ENCODE measurements at places on chromosomes 7 and 10.

DNA sequence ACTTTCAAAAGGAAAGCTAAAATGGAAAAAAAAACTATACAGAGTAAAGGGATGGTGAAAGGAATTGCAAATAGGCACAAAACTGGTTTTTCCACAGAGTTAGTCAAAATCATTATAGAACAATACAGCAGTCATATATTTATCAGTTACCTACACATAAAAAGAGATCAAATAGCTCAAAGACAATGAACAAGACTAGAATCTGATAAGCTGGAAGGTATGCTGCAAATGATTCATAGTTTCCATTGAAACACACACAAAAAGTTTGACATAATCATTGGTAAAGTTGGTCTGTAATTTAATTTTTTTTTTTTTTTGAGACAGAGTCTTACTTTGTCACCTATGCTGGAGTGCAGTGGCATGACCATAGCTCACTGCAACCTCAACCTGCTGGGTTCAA is 92.4 kb upstream of the SGCE start:
- DNase-seq, result no peak

DNA sequence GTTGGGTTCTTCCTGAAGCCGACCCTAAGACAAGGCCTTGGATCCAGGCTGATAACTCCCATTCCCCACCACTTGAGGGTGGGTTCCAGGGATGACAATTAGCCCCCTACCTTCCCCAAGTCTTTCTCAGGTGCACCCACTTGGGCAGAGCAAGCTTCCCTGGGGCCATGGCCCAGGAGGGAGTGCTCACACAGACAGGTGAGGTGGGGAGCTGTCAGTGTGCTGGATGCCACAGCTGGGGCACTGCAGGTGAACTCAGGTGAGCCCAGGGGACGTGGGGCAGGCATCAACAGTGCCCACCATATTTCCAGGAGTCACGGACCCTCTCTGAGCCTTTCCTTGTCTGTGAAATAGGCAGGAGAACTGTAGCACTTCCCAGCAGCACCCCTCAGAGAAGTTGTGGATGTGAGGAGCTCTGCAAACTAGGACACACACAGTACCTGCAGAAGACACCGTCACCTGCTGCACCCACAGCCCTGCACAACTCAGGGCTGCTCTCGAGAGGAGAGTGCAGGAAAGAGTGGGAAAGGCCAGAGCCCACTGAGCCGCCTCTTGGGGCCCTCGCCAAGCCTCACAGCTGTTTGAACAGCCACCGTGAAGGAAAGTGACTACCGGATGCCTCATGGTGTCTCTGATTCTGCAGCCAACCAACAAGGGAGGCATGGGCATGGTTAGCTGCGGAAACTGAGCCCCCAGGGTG is 17.9 kb downstream of the SH3PXD2A start:
- DNase-seq, result no peak

GRCh38 chr7:142925413-142925812 is 8.1 kb downstream of the TRPV5 start:
- peak; percentile 78 for DNase-seq

DNA sequence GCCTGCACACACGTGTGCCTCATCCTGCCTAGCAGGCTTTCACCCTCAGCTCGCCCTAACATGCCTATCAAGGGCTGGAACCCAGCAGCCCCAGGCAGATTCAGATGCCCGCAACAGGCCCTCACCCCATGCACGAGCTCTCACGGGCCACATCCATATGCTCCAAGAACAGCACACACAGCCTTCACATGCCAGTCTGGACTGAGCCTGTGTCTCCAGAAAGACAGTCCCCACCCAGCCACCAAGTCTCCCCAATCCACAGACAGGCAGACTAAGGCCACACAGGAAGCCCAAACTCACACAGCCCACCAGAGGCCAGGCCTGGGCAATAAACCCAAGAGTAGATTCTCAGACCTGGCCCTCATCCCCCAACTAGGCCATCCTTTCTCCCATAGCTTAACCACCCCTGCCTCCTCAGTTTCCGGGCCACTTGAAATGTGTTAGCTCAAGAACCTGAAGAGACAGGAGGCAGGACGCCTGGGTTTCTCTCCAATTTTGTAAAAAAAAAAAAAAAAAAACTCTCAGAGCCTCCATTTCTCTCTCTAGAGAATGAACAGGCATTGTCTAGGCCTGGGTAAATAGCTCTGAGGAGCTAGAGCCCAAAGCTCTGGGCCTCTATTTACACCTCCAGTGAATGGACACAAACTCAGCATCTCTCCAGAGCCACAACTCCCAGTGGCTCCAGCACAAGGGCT is 6.8 kb downstream of the LDB1 start:
- no peak for DNase-seq

DNA sequence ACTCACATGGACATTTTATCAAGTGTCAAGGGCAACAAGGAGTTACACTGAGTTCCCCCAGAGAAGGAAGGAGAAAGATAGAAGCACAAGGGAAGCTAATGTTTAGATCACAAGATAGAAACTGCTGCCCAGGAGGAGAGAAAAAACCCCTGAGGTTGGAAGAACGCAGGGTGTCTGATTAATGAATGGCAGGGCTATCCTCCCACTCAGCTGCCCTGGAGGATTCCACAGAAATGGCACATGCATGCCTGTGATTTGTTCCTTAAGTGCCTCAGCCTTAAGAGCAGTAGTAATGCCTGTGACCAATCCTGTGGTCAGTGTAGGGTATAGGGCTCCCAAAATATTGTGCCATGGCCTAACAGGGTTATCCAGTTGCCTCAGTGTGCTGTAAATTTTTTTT is 20.2 kb downstream of the DNAJB9 start:
- no peak for DNase-seq

GRCh38 chr7:154937837-154938236 is 65.1 kb downstream of the PAXIP1 start:
- DNase-seq, result no peak

DNA sequence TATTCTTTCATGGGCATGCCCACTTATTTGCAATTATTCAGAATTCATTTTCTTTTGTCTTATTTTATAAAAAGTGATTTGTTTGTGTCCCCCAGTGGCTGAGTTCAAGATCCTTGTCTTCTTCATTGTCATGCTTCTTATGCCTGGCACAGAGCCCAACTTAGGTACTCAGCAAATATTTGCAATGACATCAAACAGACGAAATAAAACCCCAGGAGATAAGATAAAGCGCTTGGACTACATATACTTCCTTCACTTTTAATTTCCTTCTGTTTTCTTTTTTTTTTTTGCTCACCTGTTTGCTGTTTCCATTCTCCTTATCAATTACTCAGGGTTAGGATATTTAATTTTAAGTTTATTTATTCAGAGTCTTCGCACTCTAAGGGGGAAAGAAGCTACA is 225.0 kb downstream of the SDHAF3 start:
- DNase-seq, result no peak

DNA sequence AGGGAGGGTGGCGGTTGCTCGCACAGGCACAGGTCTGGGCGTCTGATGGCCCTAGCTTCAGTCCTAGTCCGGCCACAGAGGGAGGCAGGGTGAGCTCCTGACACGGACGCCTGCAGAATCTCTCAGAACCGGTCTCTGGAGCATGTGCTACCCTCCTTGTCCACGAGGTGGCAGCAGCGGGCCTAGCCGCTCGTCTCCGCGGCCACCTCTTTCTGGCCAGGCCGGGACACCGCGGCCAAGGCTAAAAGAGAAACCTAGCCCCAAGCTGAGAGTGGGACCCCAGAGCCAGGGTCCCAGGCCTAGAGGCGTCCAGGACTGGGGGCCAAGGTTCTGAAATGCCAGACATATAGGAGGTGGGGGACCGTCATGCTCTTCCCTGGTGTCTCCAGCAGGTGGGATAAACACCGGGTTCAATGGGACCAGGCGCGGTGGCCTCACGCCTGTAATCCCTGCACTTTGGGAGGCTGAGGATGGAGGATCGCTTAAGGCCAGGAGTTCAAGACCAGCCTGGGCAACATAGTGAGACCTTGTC is 3.2 kb upstream of the LAT2 start:
- DNase-seq, result peak; percentile 89

GRCh38 chr10:113078282-113078907 is 128.3 kb downstream of the TCF7L2 start:
- DNase-seq, result no peak

DNA sequence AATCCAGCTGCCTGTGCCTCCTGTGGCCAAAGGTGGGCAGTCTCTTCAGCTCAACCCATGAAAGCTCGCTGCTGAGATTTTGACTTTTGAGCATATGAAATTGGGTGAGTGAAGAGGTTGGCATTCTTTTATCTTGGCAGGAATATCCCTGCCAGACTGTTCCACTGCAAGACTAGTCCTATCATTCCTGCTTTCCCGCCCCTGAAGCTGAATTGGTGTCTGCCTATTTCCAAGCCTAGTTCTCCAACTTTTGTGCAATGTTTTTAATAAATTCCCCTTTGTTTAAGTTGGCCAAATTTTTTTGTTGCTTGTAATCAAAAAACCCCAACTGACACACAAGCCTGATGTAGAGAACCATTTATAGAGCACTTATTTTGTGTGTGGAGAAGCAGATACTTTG is 34.8 kb upstream of the BICC1 start:
- peak; percentile 22 for DNase-seq

DNA sequence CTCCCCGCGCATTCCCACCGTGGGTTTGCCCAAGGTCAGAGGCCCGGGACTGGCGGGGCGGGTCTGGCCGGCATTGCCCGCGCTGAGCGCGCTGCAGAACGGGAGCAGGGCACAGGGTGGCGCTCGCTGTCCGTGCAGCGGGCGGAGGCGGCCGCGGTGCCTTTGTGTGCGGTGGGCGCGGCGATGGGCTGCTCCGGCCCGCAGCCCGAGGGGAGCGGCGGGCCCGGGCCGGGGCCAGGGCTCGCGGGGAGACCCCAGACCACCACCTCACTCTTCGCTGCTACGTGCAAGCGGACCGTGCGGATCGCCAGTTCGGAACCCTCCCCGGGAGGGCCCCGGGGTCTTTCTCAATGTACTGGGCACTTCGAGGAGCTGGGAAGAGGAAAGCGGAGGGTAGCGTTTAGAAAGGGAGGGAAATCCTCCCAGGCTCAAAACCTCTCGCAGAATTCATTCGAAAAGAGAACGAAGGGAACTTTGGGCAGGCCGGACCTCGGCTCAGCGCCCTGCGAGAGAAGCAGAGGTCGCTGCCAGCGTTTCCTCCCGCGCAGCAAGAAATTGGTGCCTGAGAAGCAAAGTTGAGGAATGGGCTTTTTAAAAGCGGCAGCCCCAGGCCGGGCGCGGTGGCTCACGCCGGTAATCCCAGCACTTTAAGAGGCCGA is 8.5 kb downstream of the SP8 start:
- peak; percentile 88 for DNase-seq

DNA sequence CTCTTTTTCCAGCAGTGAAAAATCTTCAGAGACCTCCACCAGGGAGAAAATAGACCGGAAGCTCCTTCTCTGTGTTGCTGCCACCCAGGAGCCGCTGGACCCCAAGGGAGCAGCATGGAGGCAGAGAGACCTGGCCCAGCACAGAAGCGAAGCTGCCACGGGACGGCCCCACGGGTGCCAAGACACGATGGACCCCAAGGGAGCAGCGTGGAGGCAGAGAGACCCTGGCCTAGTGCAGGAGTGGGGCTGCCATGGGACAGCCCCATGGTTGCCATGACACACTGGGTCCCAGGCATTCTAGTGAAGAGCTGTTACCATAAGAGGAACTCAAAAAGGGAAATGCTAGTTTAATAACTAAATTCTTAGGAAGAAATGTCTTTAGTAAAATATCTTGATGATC is 186.3 kb downstream of the PTPRN2 start:
- no peak for DNase-seq

DNA sequence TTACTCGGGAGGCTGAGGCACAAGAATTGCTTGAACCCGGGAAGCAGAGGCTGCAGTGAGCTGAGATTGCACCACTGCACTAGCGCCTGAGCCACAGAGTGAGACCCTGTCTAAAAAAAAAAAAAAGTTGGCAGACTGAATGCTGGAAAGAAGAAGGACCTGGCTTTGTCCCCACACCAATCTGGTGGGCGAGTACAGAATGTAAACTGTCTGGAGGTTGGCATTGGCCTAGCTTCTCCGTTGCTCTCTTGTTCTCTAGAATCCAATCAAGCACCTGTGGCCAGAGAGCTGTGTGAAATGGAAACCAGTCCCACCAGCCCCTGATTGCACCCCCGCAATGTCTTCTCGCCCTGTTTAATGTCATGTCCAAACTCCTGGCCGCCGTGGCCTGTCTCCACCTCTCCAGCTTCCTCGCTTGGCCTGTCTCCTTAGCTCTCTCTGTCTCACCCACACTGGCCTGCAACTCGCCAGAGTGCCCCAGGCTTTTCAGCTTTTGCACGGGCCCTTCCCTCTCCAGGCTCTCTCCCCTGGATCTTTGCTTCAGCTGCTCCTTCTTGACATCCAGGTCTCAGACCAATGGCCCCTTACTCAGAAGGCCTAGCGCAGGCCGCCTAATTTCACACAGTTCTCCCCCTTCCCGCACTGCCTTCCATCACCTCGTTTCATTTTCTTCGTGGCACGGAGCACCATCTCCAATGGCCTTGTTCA is 670 bp upstream of the AGK start:
- DNase-seq, result peak; percentile 28

GRCh38 chr7:80945976-80946375 is 27.1 kb upstream of the SEMA3C start:
- DNase-seq, result no peak

DNA sequence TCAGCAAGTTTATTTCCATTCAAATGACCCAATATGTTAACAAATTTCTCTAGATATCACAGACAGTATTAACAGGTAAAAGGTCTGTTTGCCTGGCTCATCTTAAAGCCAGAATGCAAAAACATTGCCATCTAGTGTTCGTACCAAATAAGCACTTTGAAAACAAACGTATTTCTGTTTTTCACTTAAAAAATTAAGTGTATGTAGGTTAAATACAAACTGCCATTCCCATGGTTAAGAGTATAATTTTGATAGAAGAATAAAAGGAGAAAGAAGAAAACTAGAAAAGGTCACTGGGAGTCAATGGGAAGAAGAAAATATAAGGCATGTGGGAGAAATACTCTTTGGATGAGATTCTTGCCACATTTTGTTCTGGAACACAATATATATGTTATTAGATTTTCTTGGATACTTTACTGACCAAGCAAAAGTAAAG is 51.0 kb downstream of the ORC5 start:
- DNase-seq, result peak; percentile 65

DNA sequence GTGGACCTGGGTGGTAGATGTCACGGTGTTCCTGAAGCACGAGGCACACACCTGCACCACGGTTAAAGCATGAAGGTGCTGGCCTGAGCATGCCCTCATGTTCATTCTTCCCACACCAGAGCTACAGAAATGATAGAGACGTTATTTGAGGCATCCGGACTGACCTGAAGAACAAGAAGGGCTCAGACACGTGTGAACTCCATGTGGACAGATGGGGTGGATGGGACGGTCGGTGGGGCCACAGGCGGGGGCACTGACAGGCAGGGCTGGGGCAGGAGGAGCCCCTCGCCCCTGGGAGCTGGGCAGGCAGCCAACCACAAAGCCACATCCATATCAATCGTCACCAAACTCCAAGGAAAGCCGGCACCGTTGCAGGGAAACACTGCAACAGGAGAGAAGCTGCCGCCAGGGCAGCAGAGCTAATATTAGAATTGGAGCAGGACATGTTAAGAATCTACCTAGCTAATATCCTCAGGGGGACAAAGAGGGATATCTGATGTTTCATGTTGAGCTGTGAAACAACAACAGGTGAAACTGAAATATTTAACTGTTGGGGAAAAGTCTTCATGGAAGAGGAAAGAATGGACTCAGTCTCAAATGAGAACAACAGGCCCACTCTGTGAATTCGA is 37.8 kb upstream of the DIP2C start:
- DNase-seq, result no peak

All from GM23338 (cell line).